GM03348 (cell line): ENCODE measurements at places on chromosomes 11 and 22.

- no peak for DNase-seq
Observed at GRCh38 chr22:43447380-43447779, 35.6 kb downstream of the MPPED1 start.

DNA sequence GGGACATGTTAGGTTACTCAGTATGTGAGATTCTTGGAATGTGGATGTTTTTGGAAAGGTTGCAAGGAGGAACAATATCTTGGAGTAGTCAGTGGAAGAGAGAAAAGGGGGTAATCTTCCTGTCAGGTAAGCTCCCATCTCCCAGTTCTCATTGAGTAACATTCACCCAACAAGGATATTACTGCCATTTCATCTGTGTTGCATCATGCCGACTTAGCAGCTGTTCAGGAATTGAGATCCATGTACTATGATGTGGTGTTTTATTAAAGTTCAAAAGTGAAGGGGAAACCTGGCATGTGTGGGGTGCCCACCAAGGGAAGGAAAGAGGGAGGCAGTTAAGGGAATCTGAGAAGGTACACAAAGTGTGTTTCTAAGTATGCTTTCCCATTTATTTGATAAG, 58.4 kb upstream of the RASSF10 start:
- DNase-seq: no peak

- no peak for DNase-seq
Observed at GRCh38 chr11:12520054-12520453, 142.7 kb downstream of the PARVA start.

GRCh38 chr22:22838148-22838786, 49.3 kb upstream of the IGLL5 start:
- DNase-seq: no peak

- DNase-seq: no peak
Observed at GRCh38 chr22:19128946-19129727, 2.0 kb upstream of the TSSK2 start.

DNA sequence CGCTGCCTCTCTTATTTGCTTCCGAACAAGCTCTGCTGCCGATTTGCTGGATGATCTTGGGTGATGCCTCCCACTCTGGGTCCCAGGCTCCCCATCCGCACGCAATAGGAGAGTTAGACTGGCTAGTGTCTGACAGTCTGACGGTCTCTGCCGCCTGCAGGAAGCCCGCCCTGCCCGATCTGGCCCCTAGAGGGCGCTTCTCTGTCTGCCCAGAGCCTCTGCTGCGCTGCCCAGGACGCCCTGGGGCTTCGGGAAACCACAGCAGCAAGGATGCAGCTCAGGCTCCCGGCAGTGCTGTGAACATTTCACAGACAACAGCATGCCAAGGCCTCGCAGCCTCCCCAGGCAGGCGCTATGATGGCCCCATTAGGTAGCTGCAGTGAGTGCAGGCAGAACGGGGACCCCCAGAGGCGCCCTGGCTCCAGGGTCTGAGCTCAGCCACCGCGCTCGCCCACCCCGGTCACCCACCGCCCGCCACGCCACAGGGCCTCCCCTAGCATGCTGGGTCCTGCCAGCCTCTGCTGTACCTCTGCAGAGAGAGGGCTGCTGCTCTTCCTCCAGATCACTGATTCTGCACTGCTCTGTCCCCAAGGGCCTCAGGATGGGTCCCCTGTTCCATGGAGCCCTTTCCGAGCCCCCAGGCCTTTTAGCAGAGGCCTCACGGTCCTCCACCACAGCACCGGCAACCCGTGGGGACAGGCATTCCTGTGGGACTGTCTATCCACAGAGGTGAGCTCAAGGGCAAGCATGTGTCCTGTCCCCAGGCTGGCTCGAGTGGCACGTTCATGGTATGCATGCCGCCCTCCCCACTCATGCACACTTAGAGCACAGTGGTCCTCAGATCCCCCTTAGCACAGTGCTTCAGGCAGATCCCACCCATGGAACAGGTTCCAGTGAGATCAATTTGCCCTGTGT, 4.3 kb upstream of the BAIAP2L2 start:
- DNase-seq: peak; percentile 96

DNA sequence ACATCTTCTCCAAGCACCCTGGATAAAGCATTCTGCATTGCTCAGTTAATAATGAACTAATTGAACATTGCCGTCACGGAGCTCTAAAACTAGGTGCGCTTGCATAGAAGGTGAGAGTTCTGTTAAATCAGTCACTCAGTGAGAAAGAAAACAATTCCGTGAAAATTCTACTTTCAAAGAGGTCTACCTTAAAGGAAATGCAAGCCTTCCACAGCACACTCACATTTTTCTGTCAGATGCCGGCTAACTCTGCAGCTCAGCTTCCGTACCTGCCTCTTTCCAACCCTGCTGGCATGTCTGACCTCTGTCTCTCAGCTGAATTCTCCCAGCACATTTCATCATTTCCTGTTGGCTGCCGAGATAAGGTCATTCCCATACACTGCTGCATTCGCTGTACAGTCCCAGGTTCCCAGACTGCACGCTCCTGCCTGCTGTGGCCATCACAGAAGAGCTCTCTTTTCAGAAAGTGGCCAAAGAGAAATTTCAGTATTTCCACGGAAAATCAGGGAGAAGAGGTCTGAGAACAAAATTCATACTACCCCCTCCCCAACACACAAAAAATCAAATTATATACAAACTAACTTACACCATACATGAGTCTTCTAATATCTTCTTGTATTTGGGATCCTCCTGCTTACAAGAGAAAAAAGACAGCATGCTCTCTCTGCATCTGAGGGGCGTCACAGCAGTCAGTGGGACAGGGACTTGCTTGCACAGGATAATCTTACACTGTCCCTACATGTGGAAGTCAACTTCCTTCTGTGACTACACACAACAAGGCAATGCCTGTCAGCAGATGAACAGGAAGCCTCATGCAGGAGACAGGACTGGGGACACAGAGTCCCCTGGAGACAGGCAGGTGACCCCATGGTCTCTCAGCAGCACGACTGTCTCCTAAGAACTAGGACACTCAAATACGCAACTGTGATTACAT, 55.1 kb downstream of the PACSIN2 start:
- peak; percentile 33 for DNase-seq

- no peak for DNase-seq
Observed at GRCh38 chr11:2211113-2211971, 39.7 kb upstream of the TH start.

DNA sequence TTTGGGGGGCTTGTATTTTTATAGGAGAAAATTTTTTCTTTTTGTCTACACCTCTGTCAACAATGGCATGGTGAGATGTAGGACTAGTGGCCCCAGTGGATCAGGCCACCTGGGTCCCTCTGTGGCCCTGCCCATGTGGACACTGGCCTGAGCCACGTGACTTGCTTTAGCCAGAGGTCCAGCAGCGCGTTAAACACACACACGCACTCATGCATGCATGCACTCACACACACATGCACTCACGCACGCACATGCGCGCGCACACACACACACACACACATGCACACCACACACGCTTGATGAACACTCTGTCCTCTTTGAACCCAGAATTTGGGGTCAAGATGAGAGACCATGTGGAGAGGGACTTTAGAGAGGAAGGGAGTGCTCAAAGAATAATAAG, 59.4 kb upstream of the NUP50 start:
- no peak for DNase-seq

GRCh38 chr11:130201026-130201425, 41.4 kb downstream of the ST14 start:
- no peak for DNase-seq

GRCh38 chr11:67418476-67419281, 3.2 kb downstream of the CARNS1 start:
- DNase-seq: no peak

GRCh38 chr11:127191689-127192088, 191.1 kb upstream of the KIRREL3 start:
- no peak for DNase-seq

DNA sequence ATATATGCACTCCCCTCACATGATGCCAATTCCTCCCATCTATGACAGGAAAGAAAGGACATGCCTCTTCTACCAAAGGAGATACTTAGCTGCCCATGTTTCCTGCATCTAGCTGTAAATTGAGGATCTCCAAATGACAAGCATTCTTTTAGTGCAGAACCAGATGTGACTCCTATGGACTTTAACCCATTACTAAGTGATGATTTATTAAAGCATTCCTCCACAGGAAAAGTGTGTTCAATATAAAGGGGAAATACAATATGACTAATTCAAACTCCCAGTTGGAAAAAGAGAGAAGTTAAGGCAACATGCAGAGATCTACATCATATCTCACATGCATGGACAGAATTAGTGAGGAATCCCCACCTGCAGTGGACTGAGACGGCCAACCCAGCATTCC, 221.3 kb downstream of the FAM76B start:
- no peak for DNase-seq

- no peak for DNase-seq
Observed at GRCh38 chr11:130337281-130338089, 22.8 kb upstream of the ZBTB44 start.

DNA sequence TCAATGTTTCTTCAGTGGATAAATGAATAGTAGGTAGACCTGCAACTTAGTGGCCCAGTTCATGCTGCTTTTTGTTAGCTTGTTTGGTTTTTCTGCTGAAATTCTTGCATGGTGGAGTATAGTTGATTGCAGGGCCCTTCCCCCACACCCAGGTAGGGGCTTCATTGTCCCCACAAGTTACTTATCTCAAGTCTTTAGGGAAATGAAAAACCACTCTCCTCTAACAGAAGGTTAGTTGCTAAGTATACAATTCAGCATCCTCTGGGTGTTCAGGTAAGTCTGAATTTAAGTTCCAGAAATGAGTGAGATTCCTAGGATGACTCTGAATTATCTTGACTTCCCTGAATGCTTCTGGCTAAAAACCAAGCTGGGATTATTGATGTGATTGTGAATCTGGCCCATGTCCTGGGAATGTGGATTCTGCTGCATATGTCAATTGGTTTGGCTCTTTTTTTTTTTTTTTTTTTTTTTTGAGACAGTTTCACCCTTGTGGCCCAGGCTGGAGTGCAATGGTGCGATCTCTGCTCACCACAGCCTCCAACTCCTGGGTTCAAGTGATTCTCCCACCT, 40.3 kb downstream of the BCL2L13 start:
- no peak for DNase-seq

- DNase-seq: no peak
Observed at GRCh38 chr11:68414496-68415221, 45.9 kb upstream of the PPP6R3 start.

DNA sequence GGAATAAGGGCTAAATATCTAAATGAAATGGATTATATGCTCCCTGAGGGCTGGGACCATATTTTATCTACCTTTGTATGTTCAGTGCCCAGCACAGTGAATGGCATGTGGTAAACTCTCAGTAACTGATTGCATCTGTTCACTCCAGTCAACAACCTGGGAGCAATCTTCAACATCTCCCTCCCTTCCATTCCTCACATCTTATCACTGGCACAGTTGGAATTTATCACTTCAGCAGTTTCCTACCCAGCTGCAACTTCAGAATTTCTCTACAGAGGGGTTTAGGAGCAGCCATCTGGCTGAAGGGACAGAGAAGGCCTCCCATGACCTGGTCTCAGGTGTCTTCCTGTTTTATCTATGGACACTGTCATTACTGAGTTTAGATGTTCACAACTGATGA, 9.8 kb upstream of the SIK2 start:
- no peak for DNase-seq

- no peak for DNase-seq
Observed at GRCh38 chr11:124736736-124737135, 3.0 kb upstream of the NRGN start.
